ENCODE measurements at places on chromosomes 16 and 17.

- DNase-seq = no peak
These were observed 27.3 kb upstream of the GPRC5B start for GRCh38 chr16:19911747-19912454.

DNA sequence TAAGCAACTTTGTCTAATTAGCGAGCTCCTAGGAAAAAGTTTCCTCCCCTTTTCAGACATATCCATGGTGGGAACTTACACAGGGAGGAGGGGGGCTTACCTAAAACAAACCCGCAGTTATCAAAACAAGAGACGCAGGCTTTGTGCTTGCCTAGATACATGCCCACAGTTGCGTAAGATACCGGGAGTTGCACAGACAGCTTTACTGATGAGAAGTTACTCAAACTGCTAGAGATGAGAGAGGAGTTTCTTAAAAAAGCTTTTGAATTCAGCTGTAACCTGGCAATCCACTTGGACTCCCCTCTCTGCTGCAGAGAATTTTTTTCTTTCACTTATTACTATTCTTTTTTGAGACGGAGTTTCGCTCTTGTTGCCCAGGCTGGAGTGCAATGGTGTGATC is 6.8 kb upstream of the ZP2 start:
- no peak for DNase-seq

GRCh38 chr17:41680426-41681040 is 8.2 kb upstream of the EIF1 start:
- DNase-seq = no peak

GRCh38 chr16:78340590-78340989 is 241.1 kb downstream of the WWOX start:
- no peak for DNase-seq

GRCh38 chr16:23279721-23280153 is 22.4 kb upstream of the SCNN1B start:
- DNase-seq = no peak

DNA sequence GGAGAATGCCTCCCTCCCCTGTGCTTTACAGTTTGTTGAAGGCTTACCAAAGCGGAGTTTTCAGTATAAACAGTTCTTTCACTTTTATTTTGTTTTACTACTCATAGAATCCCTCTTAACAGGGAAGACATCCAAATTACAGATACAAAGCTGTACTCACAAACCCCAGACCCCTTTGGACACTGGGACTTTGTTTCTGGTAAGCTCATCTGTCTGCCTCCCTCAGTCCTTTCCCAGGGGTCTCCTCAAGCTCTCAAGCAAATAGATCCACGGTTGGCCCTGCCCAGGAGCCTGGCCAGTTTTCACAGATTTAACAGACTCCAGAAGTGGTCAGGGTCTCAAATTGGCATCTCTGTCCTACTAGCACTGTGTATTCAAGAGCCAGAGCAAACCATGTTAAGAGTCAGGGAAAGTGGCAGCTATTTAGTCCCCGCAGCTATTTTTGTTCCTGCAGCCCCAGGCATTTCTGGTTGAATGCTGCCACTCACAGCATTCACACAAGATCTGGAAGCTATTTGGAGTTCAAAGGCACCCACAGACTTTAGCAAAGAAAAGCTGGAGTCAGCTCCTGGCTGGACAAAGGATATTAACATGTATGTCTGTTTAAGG is 54.2 kb downstream of the TMEM100 start:
- no peak for DNase-seq

DNA sequence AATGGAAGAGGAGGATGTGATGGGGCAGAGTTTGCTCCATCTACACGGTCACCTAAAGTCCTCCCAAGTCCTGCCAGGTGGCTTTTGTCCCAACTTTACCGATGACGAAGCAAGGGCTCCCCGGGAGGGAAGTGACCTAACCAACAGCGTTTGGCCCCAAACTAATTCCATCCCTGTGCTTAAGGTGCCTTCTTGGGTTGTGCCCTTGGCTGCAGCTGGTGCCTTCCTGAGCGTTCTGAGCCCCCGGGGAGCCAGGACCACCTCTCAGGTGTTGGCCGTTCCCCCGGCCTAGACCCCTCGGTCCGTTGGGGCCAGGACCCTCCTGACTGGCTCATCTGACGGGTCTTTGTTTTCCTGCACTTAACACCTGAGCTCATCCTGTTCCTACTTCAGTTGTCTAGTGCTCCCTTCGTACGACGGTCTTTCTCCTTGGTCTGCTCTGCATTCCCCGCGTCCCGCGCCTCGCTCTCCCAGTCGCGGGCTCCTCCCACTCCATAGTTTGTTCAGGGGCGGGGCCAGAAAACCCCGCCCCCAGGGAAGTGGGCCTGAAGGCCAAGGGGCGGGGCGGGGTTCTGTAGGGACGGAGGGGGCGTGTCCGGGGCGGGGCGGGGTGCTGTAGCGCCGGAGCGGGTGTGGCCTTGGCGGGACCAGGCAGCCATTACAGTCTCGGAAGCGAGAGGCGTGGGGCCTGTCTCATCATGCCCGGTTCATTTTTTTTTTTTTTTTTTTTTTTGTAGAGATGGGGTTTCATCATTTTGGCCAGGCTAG is 822 bp upstream of the ZSCAN10 start:
- peak; percentile 51 for DNase-seq

DNA sequence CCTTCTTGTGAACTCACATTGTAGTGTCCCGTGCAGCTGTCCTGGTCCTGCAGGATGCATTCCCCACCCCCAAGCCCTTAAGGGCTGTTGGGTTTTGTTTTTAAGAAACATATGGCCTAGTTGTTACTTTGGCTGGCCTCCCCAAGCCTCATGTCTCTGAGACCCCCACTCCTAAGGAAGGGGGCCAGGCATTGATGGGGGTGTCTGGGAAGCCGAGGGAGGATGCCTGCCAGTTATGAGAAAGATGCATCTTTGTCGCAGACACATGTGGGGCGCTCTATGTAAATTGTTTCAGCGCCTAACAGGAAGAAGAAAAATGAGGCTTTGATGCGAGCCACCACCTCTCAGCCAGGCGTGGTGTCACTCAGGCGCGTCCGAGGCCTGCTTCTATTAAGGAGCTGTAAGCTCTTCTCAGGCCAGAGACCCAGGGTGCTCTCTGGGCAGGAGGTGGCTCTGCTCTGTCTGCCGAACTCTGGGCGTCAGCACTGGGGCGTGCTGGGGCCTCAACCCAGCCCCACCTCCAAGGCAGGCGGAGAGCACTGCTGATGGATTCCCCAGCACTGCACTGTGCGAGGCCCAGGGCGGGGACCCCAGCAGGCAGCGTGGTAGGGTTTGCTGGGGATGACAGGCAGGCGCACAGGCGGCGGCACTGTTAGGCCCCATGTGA is 70.6 kb downstream of the SREBF1 start:
- no peak for DNase-seq

- DNase-seq = no peak
These were observed 16.2 kb upstream of the ALOX15 start for GRCh38 chr17:4657678-4658077.

DNA sequence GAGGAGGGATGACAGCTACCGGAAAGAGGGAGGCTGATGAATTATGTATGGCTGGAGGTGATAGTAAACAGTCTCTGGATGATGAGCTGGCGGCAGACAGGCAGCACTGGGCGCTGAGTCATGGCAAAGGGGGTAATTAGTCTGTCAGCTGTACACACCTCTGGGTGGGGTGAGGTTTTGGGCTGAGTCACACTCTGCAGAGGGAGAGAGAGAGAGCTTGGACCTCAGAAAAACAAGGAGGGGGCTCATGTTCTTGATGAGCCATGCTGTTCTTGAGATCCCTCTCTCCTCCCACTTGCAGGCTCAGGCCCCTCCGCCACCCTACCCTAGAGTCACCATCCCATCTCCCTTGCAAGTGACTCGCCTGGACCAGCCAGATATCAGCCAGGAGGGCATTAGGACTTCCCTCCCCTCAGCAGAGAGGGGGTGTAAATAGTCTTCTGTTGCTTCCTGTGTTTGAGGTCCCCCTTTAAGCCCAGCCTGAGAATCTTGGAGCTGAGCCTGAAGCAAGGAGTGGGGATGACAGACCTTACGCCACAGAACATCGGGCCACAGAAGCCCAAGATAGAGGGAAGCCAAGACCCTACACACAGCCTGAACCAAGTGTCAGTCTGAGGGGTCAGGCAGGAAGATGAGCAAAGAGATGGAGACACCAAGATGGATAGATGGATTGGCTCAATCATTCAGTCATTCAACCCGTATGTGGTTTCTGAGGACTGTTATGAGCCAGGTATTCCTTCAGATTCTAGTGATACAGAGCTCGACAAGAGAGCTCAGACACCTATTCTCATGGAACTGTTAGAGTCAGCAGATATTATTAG is 383.2 kb upstream of the CCL2 start:
- no peak for DNase-seq

DNA sequence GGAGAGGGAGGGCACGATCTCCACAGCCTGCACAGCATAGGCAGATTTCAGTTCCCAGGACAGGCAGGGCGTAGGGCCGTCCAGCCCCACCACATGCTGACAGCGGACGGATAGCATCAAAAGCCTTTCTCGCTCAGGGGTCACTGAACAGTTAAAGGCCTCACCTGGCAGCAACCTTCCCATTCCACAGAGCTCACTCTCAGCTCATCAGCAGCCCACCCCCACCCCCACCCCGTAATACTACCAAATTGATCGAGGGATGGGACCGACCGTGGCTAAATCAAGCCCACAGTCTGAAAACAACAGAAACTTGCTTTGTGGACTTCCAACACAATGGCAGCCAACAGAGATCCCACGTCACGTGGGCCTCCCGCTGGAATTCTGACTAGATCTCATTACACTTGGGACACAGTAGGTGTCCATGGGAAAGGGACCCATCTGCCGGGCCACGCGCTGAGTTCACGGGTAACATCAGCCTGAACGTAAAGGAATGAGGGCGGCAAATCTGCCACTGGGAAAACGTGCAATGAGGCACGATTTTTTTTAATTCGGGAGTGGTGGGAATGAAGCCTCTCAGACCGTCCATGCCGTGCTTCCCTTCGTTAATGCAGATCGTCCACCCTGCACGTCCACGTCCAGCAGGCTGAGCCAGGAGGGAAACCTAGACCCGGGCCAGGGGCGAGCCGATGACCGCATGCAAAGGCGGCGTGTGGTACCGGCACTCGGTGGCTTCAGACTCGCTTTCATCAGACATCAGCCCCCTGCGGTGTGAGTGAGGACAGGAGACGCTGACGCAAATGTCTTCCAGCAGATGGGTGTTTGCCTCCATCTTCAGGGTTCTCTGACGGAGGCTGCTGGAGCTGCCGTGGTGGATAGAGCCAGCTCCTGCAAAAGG is 92.1 kb downstream of the TBC1D16 start:
- no peak for DNase-seq

DNA sequence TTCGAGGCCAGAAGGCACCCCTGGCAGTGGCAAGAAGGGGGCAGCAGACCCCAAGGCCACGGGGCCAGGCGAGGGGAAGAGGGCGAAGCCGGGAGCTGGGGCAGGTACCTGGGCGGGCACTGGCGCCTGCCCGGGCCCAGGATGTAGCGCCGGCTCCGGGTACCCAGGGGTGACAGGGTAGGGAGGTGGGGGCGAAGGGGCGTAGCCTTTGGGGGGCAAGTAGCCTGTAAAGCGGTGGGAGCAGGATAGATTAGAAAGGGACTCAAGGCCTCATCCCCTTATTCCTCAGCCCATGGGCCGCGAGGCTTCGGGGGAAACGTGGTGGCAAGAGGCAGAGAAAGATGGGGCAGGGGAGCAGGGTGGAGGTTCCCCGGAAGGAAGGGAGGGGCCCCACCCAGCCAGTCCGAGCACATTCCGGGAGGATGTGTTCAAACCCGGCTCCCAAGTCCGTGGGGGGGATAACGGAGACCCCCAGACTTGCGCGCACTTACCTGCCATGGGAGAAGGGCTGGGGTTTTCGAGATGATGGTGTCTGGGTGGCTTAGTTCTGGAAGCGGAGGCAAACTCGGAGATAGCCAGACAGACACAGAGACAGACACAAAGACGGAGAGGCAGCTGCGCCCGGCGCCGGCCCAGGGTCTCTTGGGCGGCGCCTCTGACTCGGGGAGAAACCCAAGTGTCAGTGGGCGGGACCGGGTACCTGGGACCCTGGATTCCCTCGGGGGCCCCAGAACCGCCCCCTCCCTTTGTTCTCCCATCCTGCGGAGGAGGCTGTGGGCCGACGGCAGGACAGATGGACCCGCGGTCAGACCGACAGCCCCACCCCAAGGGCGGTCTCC is 493 bp downstream of the PLSCR3 start:
- DNase-seq = no peak

DNA sequence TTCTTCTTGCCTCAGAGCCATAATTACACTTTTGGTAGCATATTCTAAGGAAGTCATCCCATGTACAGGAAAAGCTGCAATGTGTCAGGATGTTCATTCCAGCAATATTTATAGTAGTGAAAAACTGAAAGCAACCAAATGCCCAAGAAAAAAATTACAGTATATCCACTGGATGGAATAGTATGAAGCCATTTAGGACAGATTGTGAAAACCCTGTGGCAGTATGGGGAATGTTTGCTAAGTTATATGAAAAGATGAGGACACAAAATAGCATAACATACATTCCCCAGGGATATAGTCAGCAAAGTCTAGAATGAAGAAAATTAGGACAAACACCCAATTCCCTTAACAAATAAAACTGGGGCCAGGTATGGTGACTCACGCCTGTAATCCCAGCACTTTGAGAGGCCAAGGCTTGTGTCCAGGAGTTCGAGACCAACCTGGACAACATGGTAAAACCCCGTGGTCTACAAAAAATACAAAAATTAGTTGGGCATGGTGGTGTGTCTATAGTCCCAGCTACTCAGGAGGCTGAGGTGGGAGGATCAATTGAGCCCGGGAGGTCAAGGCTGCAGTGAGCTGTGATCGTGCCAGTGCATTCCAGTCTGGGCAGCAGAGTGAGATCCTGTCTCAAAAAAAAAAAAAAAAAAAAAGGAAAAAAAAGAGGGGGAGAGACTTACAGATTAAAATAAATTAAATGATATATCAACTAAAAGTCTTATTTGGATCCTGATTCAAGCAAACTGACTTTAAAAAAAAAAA is 2.3 kb downstream of the LRRC3C start:
- DNase-seq = no peak

DNA sequence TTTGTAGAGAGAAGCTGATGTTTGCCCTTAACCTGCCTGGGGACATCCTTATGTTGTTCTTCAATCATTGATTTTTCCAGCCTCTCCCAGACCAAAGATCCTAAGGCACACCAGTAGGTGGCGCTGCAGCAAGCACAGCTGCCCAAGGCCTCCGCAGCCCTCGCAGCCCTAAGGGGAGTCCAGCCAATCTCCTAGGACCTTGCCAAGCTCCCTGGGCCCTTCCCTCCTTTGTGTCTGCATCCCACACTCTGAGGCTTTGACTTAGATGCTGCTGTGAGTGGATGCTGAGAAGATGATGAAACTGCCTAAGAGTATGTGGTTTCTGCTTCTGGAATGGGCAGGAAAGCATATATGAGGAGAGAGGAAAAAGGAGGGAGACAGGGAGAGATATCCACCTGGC is 47.1 kb downstream of the SPACA3 start:
- no peak for DNase-seq

- DNase-seq = no peak
These were observed 18.1 kb downstream of the MMP15 start for GRCh38 chr16:58043571-58044155.

GRCh38 chr17:59565959-59566324 is 532 bp downstream of the DHX40 start:
- peak; percentile 67 for DNase-seq

GRCh38 chr16:4667203-4667963 is 26.0 kb upstream of the NUDT16L1 start:
- no peak for DNase-seq
